ENCODE measurements at places on chromosomes 16 and 17.

GRCh38 chr17:76458580-76459490, 5.9 kb upstream of the UBE2O start:
- DNase-seq, result peak; percentile 24

DNA sequence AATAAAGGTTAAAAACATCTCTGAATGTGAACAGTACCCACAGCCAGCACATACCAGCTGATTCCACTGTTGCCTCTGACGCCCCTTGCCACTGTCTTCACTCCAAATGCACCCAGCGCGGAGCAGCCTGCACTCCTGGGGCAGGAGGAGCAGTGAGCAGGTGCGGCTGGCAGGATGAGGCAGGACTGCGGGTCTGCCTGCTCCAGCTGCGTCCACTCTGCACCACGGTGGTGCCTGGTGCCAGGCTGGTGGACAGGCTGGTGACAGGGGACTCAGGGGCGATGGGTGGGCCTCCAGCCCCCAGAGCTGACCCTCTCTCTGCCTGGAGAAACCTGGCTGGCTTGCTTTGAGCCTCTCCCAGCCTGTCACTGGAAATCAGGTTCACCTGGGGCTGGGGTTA, 9.4 kb downstream of the RAB40B start:
- no peak for DNase-seq

DNA sequence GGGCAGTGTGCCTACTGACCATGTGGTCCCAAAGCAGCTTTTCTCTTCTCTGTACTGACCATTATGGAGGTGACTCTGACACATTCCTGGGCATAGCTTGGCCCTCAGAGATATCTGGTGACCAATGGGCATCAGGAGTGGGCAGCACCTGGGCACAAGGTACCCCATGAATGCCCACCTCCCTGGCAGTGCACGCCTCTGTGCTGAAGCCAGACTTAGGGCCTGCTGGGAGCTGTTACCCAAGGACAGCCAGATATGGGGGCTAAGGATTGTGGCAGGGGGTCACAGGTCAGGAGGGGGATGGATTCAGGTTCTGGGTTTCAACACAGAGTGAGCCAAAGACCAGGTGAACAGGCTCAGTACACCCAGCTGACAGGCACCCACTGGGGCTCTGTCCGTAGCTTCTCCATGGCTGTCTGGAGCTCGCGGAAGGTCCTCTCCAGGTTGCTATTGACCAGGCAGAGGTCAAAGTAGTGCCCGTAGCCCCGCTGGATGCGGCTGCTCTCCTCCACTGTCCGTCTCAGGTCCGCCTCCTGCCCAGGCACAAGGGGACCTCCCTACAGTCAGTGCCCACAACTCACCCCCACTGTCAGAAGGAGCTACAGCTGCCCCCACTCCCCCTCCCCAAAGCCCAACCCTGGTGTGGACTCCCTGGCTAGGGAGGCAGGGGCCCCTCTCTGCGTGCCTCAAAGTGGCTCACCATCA, 29.7 kb downstream of the MPP2 start:
- DNase-seq, result no peak

- DNase-seq, result peak; percentile 90
These were observed 51.8 kb downstream of the BEAN1 start for GRCh38 chr16:66478733-66479511.

DNA sequence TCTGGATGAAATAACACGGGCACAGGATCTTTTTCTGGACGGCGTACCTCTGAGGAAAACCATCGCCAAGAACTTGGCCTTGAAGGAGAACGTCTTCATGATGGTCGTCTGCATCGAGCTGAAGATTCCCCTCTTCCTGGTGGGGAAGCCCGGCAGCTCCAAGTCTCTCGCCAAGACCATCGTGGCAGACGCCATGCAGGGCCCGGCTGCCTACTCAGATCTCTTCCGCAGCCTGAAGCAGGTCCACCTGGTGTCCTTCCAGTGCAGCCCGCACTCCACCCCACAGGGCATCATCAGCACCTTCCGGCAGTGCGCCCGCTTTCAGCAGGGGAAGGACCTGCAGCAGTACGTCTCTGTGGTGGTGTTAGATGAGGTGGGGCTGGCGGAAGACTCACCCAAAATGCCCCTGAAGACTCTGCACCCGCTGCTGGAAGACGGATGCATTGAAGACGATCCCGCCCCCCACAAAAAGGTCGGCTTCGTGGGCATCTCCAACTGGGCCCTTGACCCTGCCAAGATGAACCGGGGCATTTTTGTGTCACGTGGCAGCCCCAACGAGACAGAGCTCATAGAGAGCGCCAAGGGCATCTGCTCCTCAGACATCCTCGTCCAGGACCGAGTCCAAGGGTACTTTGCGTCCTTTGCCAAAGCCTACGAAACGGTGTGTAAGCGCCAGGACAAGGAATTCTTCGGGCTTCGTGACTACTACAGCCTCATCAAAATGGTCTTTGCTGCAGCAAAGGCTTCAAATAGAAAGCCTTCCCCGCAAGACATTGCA, 68.3 kb upstream of the ENDOV start:
- no peak for DNase-seq

DNA sequence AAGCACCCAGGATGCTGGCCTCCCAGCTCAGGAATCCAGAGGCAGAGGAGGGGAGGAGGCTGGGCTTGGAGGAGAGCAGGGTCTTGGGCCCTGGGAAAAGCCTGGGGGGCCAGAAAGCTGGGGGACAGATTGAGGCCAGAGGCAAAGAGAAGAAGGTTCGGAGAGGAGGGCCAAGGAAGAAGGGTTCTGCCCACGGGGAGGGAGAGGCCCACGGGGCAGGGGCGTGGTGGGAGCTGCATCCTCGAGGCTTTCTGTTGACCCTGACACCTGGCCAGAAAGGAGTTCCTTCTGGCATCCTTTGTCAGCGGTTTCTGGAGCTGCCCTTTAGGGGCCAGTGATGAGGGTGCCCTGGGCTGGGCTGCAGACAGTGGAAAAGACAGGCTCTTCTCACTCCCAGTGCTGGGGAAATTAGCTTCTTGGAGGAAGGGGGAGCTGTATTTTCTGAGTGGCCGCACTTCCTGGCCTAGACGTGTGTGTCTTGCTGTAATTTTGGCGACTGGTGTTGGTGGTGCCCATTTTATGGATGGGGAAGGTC, 308.7 kb downstream of the SEC14L1 start:
- no peak for DNase-seq

DNA sequence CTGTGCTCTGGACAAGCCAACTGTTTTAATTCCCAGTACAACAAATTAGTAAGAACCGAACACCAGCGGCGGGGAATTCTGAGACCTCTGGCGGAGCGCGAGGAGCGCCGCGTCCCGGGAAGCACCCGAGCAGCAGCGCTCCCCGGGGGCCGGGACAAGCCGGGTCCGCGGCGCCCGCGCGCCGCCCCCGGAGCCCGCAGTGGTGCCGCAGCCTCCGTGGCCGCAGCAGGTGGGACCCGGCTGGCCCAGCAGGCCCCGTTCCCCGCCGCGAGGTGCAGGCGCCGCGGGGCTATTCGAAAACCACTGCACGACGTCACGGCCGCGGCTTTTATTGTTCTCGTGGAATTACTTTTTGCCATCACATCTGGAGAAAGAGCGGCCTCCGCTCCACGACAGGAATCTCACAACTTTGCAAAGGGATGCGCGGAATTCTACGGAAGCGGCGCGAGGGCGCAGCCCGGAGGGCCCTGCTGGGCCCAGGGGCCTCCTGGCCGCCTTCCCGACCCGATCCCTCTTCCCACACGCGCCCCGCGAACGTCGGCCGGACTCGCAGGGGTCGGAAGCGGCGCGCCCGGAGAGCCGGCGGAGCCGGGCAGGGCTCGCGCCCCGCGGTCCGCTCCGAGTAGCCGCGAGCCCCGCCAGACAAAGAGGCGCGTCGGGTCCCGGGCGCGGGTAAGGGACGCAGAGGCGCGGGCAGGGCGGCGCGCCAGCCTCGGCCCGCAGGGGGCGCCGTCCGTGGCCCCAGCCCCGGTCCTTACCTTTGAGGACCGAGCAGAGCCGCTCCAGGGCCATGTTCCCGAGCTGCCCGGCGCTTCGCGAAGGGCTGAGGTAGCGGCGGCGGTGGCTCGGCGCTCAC, 696 bp downstream of the NETO2 start:
- peak; percentile 77 for DNase-seq

DNA sequence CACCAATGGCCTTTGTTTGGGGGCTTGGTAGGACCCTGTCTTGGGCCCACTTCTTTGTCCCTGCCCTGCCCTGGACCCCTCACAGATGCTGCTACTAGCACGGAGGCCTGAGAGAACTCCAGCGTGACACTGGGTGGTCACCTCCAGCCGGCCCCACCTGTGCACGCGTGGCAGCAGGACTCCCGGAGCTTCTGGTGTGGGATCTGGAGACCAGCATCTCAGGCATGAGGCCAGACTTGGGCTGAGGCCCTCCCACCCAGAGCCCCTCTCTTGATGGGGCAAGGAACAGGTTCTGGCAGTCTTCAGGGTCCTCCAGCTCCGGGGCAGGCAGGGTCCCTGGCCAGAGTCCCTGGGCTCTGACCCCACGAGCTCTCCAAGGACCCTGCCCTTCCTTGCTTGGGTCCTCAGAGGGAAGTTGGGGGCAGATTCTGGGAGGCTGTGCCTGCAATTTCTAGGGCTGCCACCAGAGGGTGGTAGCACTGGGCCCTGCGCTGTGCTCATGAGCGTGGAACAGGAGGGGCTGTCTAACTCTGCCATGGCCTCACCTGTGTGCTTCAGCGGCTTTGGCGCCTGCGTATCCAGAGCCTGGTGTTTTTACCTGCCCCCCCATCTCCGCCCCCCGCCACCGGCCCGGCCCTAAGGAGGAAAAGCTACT, 3.1 kb upstream of the BAIAP3 start:
- DNase-seq, result peak; percentile 62

DNA sequence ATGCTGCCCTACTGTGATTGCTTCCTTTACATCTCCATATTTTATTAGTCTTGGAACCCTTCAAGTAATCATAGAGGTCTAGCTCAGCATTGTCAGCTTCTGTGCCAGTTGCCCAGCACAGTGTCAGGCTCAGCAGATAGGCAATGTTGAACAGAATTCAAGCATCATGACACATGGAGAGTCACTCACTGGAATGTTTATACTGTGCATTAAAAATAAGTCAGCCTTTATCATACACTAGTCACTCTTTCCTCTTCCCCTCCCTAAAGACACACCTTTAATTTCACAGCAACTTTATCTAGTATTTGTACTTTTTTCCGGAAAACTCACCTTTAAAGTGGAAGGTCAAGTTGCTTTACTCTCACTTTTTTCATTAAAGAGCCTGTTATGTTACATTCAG, 253.8 kb upstream of the CDH11 start:
- DNase-seq, result no peak

- no peak for DNase-seq
These were observed 25.2 kb upstream of the CCL22 start for GRCh38 chr16:57333402-57333801.

GRCh38 chr16:47625115-47625567, 164.0 kb downstream of the PHKB start:
- no peak for DNase-seq

DNA sequence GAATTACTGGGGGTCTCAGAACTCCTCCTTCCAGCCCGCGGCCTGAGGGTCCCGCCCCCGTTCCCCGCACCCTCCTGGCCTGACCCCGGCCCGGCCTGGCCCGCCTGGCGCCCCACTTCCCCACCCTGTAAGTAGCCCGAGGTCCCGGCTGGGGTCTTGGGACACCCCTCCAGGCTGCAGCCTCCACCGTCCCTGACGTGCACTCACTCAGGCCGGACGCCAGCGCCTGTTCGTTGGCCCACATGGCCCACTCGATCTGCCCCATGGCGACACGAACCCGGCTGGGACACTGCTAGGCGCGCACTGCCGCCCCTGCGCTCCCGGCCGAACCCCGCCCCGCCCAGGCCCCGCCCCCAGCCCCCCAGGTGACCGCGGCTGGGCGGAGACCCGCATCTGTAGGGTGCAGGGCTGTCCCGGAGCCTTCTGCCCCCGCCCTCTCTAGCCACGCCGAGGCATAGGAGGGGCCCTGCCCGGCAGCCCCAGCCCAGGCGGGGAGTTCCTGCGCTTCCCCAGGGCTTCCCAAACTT, at the start of gene CYBA:
TSS of gene CYBA (minus strand) at position 305 of the 527 bp plus-strand sequence. CDS start at position 265, 40 bp downstream.
- DNase-seq, result peak; percentile 90

All from activated CD4-positive, alpha-beta T cell treated with anti-CD3 and anti-CD28 coated beads for 48 hours (primary cell).